ENCODE measurements at places on chromosomes 1 and 21.

- no peak for DNase-seq
Measured at GRCh38 chr1:7469255-7469938, 301.7 kb upstream of the VAMP3 start.

- no peak for DNase-seq
Measured at GRCh38 chr1:165988275-165988674, 160.9 kb downstream of the UCK2 start.

- no peak for DNase-seq
Measured at GRCh38 chr1:45557422-45557944, 6.9 kb downstream of the AKR1A1 start.

GRCh38 chr21:41605178-41605933, 97.4 kb upstream of the TMPRSS2 start:
- DNase-seq = no peak

GRCh38 chr1:6930732-6931300, 145.6 kb downstream of the CAMTA1 start:
- DNase-seq = no peak

GRCh38 chr1:198295971-198296370, 139.2 kb downstream of the NEK7 start:
- DNase-seq = no peak

DNA sequence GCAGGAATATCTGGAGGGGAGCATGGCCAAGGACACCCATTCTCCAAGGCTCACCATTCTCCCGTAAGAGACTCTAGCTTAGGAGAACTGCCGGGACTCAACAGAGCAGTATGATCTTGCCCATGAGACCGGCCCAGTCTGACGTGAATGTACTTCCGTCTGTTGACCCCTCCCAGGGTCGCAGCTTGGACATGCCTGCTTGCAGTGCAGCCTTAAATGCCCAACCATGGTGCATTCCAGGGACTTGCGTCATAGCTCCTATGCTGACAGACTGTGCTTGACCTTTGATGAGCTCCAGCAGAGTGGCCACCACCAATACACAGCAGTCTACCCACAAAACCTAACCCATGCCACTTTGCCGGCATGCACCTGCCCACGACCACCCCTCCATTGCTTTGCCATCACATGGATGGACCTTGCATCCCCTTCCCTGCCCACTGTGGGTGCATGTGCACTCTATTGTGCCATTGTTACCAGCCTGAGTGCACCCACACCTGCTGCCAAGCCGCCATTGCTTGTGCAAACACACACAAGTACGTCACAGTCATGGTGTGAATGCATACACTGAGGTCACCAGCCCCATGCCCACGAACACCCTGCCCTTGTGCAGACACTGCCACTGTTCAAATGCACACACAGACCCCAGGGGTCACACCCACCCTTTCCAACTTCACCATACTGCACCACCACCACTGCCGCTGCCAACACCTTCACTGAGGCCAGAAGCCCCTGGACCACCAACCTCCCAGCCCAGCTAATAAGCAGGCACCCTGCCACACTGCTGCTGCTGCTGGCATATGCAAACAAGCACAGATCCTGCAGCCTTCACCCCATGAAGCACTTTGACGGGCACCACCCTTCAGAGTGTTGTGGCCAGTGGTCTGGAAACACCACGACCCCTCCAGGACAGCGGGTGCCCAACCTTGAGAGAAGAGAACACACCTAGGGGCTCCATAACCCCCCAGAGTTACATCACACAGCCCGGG, 1141.3 kb downstream of the BRINP3 start:
- DNase-seq = no peak

DNA sequence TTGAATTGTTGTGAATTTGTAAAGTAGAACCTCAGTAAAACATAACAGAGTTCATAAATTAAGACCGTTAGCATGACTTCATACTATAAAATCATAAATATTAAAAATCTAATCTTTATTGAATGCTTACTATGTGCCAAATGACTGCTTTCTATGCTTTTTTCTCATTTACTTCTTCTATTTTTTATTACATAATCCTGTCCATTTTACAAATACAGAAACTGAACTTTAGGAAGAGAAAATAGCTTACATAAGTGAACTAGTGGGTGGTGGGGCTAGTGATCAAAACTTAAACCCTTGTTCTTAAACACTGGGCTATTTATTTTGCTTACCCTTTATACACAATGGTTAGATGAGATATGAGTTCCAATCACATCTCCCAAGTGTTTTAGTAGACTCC, 122.3 kb downstream of the ZC3H11B start:
- no peak for DNase-seq

- DNase-seq = no peak
Measured at GRCh38 chr1:10178597-10179405, 31.6 kb upstream of the KIF1B start.

GRCh38 chr1:157819896-157820295, at the start of gene FCRL1:
Gene FCRL1 (minus strand): TSS chr1:157820120. CDS start chr1:157820037, 83 bp downstream.
- no peak for DNase-seq

GRCh38 chr1:51329443-51330325, 678 bp downstream of the TTC39A start:
- no peak for DNase-seq

DNA sequence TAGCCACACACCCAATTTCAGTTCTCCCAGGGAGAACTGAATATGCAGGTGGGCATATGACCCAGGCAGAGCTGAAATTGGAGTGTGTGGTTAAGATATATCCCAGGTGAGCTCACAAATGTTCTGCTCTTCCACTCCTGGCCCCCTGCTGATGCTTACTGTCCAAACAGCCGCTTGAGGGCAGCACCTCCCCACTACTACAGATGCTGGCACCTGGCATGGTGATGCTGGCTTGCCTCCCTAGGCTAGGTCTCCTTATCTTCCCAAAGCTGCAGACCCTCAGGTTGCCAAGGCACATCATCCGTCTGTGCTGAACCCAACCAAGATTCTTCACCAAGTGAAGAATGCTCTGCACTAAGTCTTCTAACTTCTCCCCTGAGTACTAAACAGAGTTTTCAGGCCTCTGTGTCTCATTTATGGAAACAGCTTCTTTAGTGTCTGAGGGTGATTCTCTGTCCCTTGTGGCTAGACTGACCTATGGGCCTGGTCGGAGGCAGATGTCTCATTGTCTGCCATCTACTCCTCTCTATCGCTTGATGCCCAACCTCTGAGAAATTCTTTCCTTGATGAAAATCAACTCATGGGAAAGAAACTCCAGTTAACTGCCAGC, 27.2 kb downstream of the XCL1 start:
- peak; percentile 50 for DNase-seq

GRCh38 chr1:103949779-103950178, 200.1 kb downstream of the AMY1C start:
- no peak for DNase-seq

GRCh38 chr1:205633421-205633976, 1.7 kb upstream of the ELK4 start:
- DNase-seq = no peak

DNA sequence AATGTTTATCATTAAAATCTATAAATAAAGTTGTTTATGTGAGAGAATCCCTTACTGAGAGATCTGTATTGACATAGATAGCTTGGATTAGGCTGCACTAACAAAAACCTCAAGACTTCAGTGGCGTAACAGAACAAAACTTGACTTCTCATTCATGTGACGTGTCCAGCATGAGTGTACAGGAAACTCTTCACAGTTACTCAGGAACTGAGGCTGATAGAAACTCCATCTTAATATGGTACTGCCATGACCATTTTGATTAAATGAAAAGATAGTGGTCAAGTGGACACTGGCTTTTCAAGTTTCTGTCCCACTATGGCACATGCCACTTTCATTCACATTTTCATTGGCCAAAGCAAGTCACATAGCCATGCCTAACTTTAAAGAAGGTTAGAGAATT, 3.7 kb downstream of the ST3GAL3 start:
- DNase-seq = no peak

DNA sequence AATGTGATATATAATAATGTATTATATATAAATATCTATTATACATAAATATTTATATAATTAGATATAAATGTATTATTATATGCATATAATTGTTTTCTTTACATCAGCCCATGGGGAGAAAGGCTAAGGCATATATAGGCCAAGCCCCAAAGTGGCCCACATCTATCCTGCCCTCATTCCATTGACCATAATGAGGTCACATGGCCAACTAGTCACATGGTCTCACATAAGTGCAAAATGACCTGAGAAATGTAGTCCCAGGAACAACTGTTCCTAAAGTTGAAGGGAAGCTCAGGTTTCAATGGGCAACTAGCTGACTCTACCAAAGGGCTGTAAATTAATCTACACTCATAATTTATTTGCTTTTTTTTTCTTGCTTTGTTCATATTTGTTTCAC, 14.5 kb upstream of the CCDC185 start:
- DNase-seq = no peak

DNA sequence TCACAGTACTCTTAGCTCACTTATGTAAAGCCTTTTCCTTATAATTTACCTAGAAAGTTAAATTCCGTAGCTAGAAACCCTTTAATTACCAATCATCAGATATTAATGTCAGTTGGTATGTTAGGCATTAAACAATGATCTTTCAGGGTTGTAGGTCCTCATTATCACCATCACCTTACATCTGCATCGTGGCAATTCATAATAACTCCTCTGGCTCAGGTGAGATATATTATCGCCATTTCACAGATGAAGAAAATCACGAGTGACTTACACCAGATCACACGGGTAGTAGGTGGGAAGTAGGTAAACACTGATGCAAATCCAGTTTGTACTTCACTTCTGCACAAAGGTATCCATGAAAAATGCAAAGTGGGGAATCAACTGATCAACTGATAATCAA, 639 bp downstream of the NUP133 start:
- no peak for DNase-seq

DNA sequence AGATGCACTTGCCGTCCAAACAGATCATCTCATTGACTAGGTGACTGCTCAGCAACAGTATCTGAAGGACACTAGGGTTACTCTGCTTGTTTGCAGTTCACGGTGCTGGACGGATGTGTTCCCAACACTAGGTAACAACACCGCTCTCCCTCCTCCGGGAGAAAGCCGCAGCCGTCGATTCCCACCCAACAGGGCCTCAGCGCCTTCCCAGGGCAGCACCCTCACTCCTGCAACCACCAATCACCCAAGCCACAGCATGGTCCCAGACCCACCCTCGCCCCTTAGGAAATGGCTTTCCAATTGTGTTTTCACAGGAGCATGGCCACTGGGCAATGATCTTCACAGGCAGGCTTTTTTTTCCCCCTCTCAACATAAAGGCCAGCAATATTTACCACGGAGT, 779 bp downstream of the TLR5 start:
- no peak for DNase-seq

DNA sequence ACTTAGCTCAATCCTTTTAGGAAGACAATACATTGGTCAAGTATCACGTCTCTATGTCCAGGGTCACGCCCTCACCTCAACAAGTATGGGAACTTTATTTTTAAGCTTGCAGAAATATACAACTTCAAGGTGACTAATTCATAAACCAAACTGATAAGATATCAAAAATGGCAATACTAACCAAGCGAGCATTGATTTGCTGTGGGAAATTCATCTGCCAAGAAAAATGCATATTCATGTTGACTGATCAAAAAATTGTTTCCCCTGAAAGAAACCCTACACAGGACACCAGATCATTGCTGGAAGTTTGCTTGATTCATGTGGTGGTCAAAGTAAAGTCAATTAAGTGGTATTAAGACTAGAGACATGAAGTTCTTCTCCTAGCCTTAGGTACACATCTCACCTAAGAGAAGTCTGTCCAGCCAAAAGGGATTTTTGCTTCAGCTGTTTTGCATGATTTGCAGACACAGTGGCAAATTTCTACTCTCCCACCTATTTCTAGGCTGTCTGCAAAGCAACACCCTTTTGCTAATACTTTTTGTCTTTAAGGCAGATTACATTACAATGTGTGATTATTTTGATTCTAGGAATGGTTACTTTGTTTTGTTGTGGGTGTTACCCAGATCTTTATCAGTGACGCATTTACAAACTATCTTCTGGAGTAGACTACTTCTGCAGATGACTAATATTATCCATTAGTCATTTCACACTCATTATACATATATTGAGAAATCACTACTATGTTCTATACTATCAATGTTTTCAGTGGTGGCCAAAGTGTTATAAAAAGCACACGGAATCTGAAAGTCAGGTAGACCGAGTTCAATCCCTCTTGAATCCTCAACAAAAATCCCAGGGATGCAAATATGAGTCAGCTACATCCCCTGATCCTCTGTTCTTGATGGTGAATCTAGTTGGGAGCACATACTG, 12.4 kb downstream of the SAMSN1 start:
- no peak for DNase-seq

GRCh38 chr1:22317231-22317919, 134.3 kb upstream of the ZBTB40 start:
- DNase-seq = no peak

DNA sequence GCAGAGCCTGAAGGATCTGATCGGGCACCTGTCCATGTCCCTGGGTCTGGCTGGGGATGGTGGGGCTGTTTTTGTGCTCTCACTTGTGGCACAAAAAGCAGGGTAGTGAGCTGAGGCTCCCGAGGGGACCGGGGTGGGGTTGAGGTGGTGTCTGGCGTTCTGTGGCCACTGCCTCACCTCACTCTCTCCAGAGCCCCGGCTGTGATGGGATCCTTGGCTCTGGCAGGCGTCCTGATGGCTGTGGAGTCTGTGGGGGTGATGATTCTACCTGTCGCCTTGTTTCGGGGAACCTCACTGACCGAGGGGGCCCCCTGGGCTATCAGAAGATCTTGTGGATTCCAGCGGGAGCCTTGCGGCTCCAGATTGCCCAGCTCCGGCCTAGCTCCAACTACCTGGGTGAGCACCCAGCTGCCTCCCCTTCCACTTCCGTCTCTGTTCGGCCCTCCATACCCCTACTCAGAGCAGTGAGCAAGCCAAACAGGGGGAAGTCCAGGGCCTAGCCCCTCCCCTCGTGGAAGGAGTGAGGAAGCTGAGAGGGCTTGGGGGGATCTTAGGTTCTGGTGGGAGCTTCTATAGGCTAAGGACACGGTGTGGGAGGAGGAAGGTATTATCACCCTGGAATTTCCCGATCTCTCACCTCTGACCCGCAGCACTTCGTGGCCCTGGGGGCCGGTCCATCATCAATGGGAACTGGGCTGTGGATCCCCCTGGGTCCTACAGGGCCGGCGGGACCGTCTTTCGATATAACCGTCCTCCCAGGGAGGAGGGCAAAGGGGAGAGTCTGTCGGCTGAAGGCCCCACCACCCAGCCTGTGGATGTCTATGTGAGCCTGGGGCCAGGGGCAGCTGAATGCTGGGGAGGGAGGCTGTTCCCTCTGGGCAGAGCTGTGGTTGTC, 7.0 kb downstream of the ADAMTSL4 start:
- DNase-seq = no peak

GRCh38 chr21:34926803-34927467, 122.2 kb downstream of the RUNX1 start:
- DNase-seq = no peak

DNA sequence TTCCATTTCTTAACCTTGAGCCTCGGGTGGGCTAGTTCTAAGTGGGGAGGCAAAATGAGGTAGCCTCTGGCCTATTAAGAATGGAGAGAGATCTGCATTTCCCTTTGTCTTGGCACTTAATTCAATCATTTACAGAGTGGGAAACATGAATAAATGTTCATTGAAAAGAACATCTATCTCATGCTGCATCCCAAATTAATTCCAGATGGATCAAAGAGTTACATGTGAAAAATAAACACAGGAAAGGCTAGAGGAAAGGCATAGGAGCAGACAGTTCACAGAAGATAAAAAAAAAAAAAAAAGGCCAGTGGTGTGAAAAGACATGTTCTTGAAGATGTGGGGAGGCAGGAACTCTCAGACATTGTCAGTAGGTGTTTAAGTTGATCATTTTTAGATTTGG, 35.7 kb upstream of the EPS8L3 start:
- no peak for DNase-seq

- DNase-seq = no peak
Measured at GRCh38 chr1:67534627-67535065, 104.4 kb upstream of the SERBP1 start.
